ENCODE measurements at places on chromosomes 4 and X.

GRCh38 chr4:156654410-156654809 is 317.2 kb downstream of the PDGFC start:
- no peak for DNase-seq

DNA sequence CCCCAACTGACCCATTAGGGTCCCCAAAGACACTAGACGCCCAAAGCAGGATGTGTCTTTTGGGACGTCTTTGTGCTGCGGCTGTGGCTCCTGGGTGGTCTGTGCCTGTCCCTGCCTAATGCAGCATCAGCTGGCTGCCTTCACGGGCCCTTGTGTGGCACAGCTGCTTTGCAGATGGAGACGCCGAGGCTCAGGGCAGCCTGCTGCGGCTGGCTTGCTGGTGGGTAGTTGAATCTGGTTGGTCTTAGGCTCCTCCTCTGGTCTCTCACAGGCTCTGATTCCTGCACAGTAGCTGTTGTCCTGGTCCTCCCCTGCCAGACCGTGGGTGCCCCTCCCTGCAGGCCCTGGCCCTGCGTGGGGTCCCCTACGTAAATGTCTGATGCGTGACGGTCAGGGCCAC is 8.1 kb downstream of the CPZ start:
- no peak for DNase-seq

- no peak for DNase-seq
Measured at GRCh38 chr4:73432169-73433000, 3.6 kb upstream of the AFP start.

DNA sequence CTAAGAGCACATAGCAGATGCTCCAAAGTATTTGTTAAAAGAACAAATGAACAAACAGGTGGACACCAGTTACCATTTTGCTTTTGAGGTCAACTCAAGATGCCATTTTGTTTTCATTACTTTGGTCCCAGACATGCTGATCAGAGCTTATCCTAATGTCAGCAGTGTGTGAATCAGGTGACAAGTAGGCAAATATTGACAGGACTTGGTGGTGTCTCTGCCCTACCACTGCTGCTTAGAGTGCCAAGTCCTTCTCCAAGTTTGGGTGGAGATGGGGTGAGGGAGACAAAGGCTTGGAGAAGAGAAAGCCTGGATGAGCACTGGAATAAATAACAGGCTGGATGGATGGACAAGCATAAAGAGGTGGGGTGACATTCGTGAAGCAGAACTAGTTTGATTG is 38.7 kb downstream of the MID1IP1 start:
- DNase-seq, result no peak

- DNase-seq, result peak; percentile 8
Measured at GRCh38 chr4:105520819-105521790, 31.3 kb upstream of the ARHGEF38 start.

GRCh38 chr4:102678107-102678506 is 82.7 kb downstream of the MANBA start:
- DNase-seq, result no peak

DNA sequence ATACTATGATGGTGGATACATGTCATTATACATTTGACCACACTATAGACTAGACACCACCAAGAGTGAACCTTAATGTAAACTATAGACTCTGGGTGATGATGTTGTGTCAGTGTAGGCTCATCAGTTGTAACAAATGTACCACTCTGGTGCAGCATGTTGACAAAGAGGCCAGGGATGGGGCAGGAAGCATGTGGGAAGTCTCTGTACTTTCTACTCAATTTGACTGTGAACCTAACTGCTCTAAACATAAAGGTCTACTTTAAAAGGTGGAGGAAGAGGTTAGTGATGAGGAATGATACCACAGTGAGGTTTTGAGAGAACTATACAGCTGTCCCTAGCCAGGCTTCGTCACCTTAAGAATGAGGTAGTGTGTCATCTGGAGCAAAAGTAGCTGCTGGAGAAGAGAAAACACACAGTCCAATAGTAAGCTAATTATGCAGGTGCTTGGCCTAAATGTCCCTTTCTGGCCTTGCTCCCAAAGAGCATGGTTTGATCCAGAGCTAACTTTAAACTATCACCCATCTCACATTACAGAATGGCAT is 38.4 kb downstream of the GRSF1 start:
- no peak for DNase-seq

GRCh38 chr4:38161208-38162113 is 201.3 kb downstream of the PTTG2 start:
- DNase-seq, result no peak

GRCh38 chr4:114494246-114494803 is 104.3 kb upstream of the UGT8 start:
- no peak for DNase-seq

DNA sequence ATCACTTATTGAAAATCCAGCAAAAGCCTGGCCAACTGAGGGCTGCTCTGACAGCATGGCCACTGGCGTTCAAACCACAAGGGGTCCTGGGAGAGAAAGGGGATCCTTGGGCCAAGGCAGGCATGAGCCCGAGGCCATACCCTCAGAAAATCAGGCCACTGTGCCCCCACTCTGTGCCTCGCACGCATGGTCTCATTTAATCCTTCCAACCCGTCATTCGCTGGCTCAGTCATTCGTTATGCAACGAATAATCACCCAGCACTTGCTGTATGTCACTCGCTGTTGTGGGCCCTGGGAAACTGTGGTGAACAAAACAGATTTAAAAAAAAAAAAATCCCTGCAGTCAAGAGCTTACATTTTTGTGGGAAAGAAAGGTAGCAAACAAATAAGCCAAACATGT is 112.7 kb downstream of the BCOR start:
- DNase-seq, result no peak
